ENCODE measurements at places on chromosomes 2 and 18. TPM values are rescaled to one million over a fixed set of nuclear protein-coding genes. Genes with fewer than 3 reads are reported as not detected.

The GALNT14 gene
- 3.1 TPM for total RNA-seq

GRCh38 chr2:145007960-145008263 is 488.0 kb upstream of the ZEB2 start:
- no peak for DNase-seq

DNA sequence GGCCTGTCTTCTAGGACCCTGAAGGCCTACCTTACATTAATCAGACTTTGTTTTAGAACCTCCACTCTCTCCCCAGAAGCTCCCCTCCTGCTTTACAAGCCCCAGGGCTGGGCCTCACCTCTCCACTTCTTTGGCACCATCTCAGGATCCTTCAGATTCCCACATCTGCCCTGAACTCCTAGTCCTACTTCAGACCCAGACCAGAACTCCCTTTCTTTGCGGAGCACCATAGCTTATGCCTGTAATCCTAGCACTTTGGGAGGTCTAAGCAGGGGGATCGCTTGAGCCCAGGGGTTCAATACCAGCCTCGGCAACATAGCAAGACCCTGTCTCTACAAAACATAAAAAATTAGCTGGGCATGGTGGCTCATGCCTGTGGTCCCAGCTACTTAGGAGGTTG is 991 bp downstream of the CHCHD5 start:
- no peak for DNase-seq

DNA sequence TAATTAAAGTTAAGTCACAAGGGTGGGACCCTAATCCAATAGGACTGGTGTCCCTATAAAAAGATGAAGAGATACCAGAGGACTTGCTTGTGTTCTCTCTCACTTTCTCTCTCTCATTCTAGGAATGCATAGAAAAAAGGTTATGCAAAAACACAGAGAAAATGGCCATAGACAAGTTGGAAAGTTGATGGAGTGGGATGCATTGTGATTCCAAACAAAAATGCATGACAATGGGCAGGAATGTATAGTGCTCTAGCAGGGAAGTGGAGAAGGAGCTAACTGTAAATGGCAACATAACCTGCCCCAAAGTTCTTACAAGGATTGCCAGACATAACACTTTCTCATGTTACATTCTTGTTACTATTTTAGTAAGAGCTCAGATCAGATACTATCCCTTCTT is 301.6 kb upstream of the LRATD1 start:
- no peak for DNase-seq

The ANKRD29 gene
- total RNA-seq = 4.3 TPM

DNA sequence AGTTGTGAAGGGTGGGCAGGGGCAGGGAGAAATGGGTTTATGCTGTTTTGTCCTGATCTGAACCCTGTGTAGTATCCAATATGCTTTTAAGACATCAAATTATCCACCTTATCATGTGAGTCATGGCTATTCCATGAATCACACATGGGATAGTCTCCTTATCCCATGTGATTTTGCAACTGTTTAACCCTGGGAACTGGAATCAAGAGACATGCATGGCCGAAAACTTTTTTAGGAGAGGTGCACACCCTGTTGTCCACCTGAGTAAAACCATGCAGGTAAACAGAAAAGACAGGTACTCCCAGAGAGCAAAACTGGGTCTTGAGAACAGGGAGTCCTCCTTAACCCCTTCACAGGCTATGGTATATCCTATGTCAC is 490.6 kb upstream of the HS6ST1 start:
- DNase-seq = no peak

DNA sequence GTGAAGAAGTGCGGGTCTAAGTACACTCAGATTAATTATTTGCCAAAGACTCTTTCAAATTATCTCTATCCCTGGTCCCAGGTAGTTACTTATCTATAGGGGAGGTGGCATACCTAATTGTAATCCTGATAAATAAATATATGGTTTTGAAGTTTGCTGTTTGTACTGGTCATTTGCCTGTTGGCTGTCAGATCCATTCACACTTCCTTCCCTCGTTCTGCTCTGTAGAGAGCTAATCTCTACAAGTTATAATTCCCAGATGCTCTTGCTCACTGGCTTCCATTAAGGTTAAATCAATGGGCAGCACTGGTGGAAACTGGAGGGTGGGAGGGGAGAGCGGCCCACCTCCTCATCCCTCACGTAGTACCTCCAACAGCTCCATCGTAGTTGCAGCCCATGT is 447.1 kb downstream of the TXNL1 start:
- no peak for DNase-seq

GRCh38 chr2:167318581-167318980 is 430.3 kb downstream of the XIRP2 start:
- no peak for DNase-seq

- DNase-seq = peak; percentile 68
Observed at GRCh38 chr2:191878548-191879279, 31.8 kb upstream of the CAVIN2 start.

DNA sequence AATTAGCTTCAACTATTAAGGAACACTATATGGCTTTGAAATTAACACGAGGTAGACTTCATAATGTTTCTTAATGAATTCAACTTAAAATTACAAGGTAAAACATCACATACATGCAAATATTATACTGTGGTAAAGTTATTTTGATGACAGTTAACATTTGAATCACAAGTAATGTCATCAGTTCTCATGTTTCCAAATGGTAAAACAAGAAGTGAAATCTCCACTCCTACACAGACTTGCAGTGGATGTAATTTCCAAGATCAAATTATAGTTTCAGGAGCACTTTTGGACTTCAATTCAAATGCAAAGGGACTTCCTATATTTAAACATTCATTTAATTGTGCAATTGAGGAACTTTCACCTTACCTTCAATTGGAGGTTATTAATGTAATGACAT is 39.1 kb downstream of the C18orf54 start:
- DNase-seq = no peak

The YES1 gene
- total RNA-seq = 111 TPM

The TUBA3E gene
- not detected for total RNA-seq

The EXOC6B gene
- total RNA-seq = 34.3 TPM

GRCh38 chr2:62856228-62857040 is 150.9 kb downstream of the EHBP1 start:
- no peak for DNase-seq

- no peak for DNase-seq
Observed at GRCh38 chr2:112317303-112318158, 42.1 kb downstream of the ZC3H6 start.

The DUSP19 gene
- total RNA-seq = 6.2 TPM

The ST8SIA3 gene
- not detected for total RNA-seq

- no peak for DNase-seq
Observed at GRCh38 chr2:83238111-83238510, 1221.0 kb downstream of the SUCLG1 start.

The MAP3K19 gene
- not detected for total RNA-seq

DNA sequence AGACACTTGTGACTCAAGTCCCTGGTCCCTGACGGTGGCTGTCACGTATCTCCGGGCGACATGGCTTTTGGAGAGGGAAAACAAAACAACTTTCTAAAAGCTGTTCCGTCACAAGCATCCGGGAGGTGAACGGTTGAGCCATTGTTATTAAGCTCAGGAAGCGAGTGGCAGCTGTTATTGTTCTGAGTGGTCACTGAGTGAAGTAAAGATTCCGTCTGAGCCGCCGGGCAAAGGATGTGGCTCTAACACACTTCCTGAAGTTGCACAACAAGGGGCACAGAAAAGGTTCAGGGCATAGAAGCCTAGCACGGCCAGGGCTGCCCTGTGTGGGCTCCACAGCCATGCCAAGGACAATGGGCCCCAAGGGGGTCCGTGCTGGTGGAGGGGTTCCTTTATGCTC is 24.3 kb downstream of the INPP5D start:
- DNase-seq = no peak

The CYP26B1 gene
- 0.55 TPM for total RNA-seq

DNA sequence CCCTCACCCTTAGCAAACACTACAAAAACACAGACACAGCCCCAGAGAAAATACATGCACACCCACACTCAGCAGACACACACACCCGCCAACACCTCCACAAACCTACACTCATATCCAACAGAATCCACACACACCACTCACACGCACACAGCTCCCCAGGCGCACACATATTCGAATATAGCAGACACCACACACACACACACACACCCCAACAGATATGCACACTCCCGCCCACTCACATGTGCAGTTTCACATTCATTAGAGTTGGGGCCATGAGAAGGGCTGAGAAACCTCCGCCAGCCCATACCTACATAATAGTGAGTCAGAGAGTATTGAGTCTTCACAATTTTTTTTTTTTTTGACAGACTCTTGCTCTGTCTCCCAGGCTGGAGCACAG is 29.4 kb upstream of the NOTO start:
- DNase-seq = no peak

DNA sequence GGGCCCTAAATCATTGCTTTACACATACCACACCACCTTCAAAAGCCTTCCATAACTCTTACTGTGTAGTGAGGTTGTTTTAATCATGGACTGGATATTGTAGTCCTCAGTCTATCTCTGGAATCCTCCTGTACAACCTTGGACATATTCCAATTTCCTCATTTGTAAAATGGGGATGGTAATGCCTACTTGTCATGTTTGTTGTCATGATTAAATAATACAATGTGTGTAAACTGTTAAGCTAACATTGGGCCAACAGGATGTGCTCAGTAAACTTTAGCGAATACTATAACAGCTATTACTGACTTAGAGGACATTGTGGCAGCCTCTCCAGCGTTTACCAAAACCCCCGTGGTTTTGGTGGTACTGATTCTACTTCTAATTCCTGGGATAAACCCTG is 74.7 kb upstream of the PTPRM start:
- no peak for DNase-seq

The CPLX4 gene
- total RNA-seq = not detected

The PSMD14 gene
- 58.8 TPM for total RNA-seq

- DNase-seq = no peak
Observed at GRCh38 chr2:105787376-105788318, 42.9 kb downstream of the NCK2 start.

DNA sequence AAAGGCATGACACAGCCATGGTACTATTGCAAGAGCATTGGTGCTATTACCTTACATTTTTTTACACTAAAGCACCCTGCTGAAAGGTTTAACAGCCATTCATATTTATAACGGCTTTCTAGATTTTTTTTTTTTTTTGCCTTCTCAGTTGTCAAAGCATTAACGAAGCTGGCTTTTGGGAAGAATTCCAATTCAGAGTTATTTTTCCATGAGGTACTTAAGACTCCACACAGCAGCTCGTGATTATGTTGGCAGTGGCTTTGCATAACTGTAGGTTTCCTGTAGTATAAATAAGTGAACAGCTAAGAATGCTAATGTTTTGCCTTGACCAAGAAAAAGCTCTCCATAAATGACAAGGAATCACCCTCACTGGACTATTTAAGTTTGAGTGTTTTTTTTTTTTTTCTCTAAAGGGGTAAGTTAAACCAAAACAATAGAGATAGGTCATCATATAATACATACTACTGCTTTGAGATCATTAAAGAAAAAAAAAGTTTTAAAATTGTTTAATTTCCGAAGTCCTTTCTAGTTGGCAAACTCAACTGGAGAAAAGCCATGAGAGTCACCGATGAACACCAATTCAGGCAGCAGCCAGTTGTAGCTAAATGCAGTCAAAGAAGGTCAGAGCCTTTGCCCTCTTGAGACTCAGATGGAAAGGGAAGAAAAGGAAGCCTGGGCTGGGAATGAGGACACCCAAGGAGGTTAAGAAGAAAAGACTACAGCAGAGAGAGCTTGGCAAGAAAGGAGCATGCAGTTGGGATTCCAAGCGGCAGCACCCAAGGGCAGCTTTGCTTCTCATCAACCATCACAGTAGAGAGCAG is 187.4 kb upstream of the NCKAP5 start:
- DNase-seq = no peak

DNA sequence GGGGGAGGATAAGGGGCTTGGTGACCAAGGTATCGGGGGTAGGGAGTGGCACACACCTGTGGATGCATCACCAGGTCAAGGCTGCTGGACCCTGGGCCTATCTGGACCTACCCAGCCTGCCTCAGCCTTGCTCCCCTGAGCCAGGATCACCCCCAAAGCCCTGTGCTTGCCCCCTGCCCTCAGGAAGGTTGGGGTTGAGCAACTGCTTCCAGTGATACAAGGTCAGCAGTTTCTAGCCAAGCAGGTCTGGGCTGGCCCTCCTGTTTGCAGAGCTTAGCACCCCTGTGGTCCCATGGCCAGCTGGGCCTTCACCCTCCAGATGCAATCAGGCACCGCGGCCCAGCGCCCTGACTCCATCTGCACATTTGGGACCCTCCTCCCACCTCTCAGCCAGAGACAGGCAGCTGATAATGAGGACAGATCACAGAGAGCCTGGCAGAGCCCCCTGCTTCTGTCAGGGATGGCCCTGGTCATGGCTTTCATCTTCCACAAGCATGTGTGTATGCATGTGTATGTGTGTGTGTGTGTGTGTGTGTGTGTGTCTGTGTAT is 154.6 kb downstream of the TFCP2L1 start:
- no peak for DNase-seq

- peak; percentile 59 for DNase-seq
Observed at GRCh38 chr2:129192841-129193253, 786.6 kb upstream of the RAB6C start.

The CD8B2 gene
- not detected for total RNA-seq
